Kasumi-1 (cell line): ENCODE measurements at places on chromosomes 16 and 17.
A peak's percentile ranks its signal among the peaks of the same experiment; 100 is the strongest.

DNA sequence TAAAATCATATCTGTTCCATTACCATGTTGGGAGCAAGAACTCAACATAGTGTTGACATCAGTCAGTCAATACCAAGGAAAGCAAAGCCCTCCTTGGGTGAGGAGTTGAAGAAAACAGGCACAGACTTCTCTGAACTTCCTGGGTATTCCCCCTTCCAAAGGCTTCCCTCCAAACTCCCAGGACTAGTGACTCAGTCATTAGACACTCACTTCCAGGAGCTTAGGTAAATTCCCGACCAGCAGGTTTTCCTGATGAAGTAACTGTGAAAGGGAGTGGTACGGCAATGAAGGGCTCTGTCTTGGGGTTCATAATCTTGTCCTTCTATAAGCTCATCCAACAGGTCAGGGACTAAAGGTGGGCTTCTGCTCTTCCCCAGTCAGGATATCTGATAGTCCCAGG is 293.8 kb upstream of the AXIN2 start:
- DNase-seq, result no peak

GRCh38 chr17:13292291-13292690 is 274.5 kb upstream of the ELAC2 start:
- no peak for DNase-seq

- DNase-seq, result no peak
These were observed 15.3 kb downstream of the CD300LB start for GRCh38 chr17:74515941-74516340.

DNA sequence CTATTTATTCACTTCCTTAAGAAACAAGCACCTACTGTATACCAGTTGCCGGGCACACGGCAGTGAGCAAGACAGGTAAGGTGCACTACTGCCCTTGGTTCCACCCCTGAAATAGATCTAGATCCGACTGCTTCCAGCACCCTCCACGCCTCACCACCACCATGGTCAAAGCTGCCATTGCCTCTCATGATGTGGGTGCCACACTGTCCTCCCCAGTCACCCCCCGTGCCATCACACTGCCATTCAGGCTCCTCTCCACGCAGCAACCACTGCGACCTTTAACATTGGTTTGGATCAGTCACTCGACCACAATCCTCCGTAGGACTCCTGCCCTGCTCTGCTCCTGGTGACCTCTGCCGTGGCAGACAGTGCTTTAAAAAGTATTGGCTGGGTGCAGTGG is 226.8 kb downstream of the CPPED1 start:
- DNase-seq, result no peak

- no peak for DNase-seq
These were observed 24.7 kb downstream of the AXIN2 start for GRCh38 chr17:65536573-65537342.

- no peak for DNase-seq
These were observed 15.0 kb downstream of the OR1A1 start for GRCh38 chr17:3222505-3222904.

DNA sequence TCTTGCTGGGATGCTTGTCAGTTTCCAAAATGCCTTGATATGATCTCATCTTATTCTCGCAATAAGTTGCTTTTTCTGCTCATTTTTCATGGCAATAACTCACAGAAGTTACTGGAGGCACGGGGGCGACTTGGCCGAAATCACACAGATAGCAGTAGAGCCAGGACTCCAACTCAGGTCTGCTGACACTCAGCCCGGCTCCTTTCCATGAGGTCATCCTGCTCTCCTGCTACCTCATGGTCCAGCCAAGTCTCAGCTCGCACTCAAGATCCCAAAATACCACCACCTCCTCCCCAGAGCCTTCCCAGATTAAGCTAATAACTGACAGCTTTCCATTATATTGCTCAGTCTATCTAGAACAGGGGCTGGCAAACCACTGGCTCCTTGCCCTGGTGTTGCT is 269.5 kb downstream of the MAP2K4 start:
- DNase-seq, result no peak

DNA sequence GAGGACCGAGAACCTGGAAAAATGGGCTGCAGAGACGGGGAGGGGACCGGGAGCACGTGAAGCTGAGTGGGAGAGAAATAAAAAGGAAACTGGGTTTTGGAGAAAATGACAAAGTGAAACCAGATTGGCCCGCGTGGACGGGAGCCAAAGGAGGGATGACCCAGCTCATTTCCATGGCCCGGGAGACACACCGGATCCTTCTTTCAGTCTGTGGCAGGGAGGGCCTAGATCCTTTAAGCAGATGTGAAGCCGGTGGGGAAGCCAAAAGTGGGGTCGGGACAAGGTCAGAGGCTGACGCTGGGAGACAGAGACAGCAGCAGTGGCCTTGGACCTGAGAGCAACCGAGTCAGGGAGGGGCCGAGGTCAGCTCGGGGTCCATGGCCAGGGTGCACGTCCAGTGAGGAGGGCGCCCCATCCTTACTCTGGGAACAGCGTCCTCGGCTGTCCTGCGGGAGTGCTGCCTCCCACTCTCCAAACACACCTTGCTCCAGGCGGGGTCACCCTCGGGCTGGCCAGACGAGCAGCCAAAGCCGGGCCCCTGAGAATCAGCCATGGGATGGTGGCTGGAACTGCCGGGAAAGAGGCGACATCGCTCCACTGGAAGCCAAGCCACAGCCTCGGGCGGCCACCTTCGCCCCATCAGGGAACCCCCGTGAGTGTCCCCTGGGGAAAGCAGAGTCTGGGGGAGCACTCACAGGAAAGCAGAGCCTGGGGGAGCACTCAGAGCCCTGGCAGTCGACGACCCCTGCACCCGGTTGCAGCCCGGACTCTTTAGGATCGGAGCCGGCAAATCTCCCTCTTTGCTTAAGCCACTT is 17.3 kb downstream of the CA5A start:
- DNase-seq, result no peak

DNA sequence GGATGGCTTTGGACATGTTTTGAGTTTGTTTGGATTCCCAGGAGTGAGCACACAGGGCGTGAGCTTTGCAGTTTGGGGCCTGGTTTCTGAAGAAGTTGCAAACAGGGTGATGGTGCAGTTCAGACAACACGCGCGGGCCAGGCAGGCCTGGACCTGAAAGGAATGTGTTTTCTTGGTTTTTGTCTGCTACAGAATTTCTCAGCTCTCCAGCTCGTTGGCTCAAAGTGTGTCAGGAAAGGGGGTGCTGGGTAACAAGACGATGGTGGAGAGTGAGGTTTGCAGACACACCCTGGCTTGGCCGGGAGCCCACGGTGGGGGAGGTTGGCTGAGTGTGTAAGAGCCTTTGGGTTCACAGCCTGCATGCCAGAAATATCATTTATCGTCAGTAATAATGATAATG is 82.3 kb downstream of the CMIP start:
- no peak for DNase-seq

DNA sequence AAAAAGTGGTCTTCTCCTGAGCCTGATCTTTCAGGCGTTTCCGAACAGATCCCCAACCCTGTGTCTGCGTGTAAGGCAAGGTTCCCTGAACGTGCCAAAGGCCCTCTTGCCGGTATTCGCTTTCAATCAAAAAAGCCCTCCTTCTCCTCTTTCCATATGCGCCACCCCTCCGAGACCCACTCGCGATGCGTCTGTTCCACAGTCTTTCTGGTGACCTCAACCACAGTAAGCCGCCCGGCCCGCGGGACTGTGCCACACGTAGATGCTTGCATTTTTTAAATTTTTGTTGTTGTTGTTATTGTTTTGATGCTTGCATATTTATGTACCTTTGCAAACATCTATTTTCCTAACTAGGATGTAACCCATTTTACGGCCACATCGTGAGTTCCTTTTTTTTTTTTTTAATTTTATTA is 607 bp upstream of the PRPSAP1 start:
- DNase-seq, result no peak

DNA sequence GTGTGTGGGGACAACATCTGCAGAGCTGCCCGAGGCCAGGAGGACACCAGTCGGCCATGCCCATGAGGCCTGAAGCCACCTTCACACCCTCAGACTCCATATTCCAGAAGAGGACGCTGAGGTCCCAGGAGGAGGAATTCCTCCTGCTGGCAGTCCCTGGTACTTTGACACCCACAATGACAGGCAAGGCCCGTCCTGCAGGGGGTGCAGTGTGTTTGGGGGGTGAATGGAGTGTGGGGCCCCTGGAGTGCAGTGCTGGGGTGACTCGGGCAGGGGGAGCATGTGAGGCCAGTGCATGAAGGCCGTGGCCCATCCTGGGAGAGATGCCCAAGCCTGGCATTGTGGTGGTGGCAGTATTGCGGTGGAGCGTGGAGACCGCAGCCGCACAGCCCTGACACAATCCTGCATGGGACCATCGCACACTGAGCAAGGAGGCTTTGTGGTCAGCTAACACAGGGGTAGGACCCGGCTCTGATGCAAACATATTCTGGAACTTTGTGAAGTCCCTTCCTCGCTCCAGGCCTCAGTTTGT is 52.2 kb downstream of the ZDHHC7 start:
- peak; percentile 42 for DNase-seq

GRCh38 chr17:40540448-40540847 is 24.8 kb downstream of the CCR7 start:
- no peak for DNase-seq

DNA sequence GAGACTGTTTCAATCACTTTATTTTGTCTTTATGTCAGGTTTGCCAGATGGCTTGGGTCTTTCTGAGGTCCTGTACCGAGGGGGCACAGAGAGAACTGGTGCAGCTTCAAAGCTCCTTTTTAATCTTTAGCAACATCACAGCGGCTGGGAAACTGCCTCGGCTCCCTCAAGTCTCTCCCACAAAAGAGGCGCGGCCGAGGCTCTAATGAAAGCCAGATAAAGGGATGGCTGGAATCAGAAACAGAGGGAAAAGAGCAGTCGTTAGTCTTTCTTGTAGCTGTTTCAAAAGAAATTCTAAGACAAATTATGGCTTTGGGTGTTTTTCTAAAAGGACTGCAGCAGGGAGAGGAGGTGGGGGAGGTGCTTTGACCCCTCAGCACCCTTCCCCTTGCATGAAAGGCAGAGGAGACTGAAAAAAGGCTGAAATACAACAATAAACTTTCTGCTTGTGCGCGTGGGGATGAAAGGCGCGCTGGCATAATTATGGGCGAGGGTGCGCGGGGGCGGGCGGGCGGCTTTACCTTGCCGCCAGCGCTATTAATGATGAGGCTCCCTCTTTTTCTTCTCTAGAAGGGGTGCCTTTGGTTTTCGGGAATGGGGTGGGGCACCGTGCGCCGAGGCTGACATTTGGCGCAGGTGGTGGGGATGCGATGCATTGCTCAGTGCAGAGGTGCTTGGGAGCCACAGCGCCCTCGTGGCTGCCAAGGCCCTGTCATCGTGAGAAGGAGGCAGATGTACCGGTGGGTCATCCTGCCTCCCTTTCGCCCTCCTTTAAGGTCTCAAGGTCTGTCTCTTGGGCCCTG is 22.3 kb upstream of the BRD7 start:
- DNase-seq, result no peak

DNA sequence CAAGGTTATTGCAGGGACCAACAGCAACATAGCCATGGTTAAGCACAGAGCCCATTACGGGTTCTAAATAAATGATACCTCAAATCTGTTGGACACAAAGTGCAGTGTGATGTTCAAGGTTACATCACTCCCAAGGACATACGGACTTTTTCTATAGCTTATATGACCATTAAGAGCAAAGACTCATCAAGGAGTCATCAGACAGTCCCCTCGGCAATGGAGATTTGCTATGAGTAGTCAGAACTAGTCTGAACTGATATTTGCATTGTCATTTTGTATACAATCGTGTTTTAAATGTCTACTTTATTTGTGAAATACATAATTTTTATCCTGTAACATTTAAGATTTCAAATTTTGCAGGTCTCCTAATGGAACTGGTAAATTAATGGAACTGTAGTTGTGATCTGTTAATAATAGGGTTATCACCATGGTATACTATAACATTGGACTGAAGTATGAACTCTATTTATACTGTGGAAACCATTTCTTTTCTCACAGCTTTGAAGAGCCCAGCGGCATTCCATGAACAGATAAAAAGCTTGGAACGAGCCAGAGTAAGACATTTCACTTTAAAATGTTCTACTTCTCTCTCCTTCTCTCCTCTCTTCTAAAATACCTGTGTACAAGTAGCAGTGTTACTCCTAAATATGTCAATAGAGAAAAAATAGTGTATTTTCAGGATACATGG is 140.9 kb downstream of the MRTFB start:
- DNase-seq, result no peak

- no peak for DNase-seq
These were observed 40.8 kb downstream of the ZFPM1 start for GRCh38 chr16:88493879-88494278.

DNA sequence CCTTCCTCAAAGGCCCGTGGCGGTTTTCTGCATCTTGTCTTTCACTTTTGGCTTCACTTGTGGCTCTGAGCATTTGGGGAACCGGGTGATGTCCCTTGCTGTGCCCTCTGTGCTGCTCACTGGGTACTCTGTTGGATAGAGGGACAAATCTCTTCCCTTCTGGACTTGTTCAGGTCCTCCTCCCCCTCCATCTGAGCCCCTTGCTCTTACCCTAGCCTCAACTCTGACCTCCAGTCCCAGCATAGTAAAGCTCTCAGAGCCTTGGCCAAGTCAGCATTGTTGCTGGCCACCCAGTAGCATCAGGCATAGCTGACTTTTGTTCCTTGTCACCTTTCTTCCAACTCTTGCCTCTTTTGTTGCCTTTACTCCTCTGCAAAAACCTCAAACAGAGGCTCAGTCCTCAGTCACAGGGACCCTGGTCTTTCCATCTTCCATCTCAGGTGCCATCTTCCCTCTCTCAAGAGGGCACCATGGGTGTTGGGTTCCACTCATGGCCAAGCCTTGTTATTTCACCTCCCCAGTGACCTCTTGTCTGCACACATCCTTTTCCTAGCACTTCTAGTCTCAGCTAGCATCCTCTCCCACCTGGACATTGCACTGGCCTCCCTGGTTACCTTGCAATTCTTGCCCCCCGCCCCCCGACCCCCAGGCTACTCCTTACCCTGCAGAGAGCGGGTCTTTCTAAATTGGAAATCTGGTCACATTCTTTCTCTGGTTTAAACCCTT is 393 bp upstream of the PSMB10 start:
- DNase-seq, result no peak

DNA sequence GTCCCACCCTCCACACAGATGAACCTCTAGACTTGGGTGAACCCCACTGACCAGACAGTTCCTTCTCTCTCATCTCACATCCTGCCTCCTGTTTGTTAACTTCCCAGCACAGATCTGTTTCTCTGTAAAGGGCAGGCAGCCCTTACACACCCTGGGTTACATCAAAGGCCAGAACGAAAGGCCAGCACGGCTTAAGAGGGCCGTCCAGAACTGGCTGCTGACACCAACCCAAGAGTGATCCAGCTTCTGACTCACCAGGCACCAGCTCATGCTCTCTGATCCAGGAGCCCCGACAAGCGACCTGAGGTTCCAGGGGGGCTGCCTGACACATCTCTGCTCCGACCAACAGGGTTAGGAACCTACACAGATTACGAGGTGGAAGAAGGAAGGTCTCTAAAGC is 86.9 kb downstream of the MRM3 start:
- no peak for DNase-seq

GRCh38 chr17:76327696-76328095 is 19.6 kb upstream of the QRICH2 start:
- peak; percentile 93 for DNase-seq
